ENCODE measurements at places on chromosomes 12 and 14.

DNA sequence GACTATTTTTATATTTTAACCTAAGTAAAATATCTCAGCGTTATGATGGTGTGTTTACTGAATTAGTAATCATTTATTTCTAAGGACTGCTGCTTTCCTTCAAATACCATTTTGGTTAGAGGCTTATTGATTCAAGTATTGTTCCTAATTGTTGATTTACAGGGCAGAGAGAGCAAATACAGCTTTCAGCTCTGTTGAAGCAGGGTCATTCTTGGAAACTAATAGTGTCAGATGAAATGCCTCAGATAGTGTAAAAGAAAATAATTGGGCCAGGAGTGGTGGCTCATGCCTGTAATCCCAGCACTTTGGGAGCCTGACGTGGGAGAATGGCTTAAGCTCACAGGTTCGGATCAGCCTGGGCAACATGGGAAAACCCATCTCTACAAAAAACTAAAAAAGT lies 249.3 kb downstream of the FUT8 start:
- peak; percentile 48 for DNase-seq

DNA sequence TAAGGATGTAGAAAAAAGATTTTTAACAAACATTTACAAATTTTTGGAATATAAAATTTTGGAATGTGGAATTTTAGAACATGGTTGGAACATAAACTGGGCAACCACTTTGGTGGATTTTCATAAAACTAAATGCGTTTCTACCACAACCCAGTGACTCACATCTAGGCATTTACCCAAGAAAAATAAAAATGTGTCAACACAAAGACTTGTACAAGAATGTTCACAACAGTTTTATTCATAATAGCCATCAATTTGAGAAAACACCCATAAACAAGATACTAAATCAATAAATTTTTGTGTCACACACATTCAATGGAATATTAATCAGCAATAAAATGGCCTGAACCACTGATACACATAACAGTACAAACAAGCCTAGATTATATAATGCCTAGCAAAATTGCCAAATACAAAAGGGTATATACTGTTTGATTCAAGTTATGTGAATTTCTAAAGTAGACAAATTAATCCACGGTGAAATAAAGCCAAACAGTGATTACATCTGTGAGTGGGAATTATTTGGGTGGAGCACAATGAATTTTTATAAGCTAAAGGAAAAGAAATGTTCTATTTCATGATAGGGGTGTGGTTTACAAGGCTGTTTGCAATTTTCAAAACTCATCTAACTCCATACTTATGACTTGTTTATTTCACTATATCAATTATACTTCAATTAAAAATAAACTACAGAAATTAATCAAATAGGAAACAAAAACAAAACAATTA lies 415.2 kb upstream of the OR4E1 start:
- DNase-seq = no peak

DNA sequence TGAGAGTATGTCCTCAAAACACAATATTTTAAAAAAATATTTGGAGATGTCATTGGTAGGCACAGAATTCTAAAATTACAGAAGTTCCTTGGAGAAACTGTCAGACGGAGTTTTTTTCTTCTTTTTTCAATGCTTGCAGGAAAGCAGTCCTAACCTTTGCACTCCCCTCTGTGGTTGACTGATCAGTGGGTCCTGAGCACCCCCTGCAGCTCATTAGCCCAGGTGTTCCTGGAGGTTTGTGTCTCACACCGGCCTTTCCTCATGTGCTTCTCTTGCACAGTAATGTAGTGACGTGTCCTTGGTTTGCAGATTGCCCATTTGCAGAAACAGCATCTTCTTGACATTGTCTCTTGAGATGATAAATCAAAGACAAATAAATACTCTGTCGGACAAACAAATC lies 513.0 kb downstream of the TMEM121 start:
- no peak for DNase-seq

DNA sequence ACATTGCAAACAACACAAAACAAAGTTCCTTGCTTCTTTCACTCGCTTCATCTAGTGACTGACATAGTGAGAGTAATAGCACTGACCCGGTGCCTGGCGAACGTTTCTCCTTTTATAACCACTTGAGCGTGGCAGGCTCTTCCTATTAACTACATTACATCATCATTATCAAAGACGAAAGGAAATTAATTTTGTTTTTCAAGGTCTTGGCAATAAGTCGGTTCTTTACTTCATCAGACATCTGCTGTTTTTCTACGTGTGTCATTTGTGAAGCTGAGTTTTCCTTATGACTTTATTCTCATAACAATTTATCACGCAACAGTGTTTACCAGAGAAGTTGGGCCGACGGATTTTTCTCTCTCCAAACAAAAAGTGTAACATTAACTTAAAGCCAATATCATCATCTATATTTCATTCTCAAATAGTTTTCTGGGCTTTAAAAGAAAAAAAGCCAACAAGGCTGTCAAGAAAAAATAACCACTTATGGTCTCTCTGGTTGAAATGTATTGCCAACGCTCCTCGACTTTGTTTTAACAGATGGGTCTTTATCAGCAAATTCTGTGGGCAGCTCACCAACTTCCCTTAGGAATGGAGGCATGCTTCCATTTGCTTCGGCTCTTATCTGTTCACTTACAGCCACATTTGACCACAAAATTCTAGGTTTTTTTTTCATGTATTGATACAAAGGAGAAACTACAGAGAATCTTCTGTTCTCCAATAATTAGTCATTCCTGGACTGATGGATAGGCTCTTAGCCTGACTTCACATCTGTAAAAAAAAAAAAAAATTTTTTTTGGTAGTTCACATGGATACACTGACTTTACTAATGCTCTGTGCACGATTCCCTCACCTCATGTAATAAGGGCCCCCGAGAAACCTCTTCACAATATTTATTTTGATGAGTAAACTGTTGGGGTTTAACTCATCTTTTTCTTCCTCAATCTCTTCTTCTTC lies 97.1 kb upstream of the CDKN3 start:
- no peak for DNase-seq

GRCh38 chr14:59986556-59987059 lies 66.7 kb downstream of the LRRC9 start:
- no peak for DNase-seq

DNA sequence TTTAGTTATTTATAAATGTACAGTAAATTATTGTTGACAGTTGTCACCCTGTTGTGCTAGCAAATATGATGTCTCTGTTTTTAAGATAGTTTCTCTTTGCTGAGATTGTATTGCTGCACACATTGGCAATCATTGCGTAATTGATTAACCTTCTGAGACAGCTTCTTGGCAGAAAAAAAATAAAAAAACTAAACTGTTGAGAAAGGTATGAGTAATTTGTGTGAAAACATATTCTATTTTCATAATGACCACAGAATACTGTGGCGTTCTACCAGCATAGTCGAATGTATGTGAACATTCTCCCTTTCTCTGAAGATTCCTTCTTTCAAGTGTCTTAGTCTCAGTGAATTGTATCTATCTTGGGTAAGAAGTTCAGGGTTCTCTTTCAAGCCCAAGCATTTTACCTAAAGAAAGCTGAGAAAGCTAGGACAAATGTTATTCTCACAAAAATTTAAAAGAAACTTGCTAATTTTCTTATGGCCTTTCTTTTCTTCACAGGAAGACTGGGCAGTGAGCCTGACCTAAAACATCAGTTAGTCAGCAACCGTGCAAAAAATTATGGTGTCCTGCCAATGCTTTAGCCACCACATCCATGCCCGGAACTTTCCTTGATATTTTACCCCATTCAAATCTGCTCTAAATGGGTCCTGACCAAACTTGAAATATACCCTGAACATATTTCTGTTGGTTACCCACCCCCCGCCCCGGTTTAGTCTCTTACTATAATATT lies 69.0 kb upstream of the REP15 start:
- no peak for DNase-seq

DNA sequence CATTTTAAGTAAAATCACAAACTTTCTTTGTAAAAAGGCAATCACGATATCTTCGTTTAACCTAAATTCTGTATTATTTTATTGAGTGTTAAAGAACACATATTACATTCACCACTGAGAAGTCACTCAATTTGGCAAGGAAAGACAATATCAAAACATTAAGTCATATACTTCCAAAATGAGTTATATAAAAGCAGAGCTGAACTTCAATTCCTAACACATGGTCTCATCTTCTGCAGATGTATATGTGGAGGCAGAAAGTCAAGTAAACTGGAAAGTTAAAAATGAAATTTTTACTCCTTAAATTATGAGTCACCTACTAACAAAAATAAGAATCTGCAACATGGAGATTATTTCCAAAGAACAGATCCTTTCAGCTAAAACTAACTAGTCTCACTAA lies 28.7 kb downstream of the BMAL2 start:
- no peak for DNase-seq

- DNase-seq = no peak
Measured at GRCh38 chr12:664075-664778, 982 bp upstream of the NINJ2 start.
